Activated CD8-positive, alpha-beta T cell treated with anti-CD3 and anti-CD28 coated beads for 36 hours (primary cell): ENCODE measurements at places on chromosomes 1 and 21. TPM values are rescaled to one million over a fixed set of nuclear protein-coding genes. Genes with fewer than 3 reads are reported as not detected.

- peak; percentile 21 for DNase-seq
These were observed 32.6 kb downstream of the TNFRSF8 start for GRCh38 chr1:12095452-12096263.

DNA sequence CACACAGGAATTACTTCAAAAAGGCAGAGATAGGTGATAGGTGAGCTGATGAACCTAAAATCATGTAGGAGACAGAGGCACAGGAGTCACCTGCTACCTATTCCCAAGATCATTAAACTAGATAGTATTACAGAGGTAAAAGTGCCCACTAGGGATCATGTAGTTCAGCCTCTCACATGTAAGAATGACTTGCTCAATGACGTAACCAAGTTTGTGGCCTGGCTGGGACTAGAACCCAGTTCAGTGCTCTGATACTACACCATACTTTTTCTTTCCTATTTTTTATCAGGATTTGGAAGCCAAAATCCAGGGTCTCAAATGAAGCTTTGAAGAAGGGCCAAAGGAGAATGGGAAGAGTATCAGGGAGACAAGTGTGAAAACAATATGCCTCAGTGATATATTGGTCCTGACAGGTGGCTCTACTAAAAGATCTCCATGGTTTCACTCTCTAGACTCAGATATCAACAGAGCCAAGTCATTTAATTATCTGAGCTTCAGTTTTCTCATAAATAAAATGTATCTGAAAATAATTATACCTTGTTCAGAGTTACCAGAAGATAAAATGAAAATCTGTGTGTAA, 87.3 kb upstream of the SLFNL1 start:
- DNase-seq: no peak

DNA sequence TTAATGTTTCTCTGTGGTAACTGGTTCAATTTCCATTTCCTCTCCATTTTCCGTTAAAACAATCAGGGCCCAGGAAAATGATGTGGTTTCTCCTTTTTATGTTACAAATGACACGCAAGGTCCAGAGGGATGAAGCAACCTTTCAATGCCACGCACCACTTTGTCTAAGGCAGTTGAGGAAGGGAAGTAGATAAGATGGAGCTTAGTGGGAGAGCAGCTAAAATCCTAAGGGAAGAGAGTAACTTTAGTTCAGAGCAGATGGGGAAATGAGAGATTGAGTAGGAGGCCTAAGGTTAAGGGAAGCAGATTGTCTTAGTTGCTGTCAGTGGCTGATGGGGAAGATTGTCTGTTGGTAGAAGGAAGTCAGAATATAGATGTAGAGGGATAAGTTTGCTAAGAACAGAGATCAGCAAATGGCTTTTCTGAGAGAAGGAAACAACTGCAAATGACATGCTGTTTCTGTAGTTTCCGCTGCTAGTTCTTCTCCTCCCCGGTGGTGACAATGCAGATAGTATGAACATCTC, 660 bp downstream of the CD1C start:
- DNase-seq: no peak

DNA sequence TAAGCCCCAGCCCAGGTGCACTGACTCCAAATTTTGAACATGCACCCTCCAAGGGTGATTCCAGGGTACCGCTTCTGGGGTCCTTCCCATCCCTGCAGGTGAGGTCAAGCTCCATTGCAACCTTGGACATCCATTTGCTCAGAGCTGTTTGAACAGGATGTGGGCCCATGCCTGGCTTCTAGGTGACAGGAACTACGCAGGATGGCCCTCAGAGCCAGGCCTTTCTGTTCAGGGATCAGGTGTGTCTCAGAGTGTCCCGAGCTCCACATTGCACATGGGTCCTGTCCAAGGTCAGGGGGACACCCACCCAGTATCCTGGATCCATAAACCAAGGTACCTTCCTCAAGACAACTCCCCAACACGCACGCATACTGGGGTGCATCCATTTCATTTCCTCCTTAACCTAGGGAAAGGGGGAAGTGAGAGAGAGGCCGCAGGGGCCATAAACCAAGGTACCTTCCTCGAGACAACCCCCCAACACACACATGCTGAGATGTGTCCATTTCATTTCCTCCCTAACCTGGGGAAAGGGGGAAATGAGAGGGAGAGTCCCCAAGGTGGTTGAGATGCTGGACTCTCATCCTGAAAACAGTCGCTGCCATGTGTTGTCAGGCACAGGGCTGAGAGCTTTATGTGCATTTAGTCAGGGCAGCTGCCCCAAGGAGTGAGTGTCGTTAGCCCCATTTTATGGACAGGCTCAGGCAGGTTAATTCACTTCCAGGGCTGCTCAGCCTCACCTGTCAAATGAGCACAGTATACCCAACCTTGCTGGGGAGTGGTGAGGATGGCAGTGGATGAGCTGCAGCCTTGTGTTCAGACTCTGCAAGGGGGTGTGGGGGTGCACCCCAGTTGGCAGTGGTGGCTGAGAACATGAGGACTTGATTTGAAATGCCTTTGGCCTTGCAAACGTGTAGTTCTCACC, 2.1 kb downstream of the SLC66A1 start:
- no peak for DNase-seq

DNA sequence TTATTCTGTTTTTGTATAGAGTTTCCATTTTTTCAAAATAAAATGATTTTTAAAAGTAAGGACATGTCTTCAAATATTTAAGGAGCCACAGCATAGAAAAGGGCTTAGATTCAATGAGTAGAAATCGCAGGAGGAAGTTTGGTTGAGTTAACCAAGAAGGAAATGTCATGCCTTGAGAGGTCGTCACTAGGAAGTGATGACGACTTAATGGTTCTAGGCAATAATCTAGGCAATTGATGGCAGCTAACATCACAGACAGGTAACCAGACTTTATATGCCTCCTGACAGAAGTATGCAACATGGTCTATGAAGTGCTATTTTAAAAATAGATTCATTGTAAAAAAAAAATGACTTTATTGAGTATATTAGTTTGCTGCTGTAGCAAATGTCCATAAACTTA, 32.1 kb upstream of the TP53BP2 start:
- no peak for DNase-seq

GRCh38 chr21:29538115-29538514, 239.4 kb downstream of the BACH1 start:
- DNase-seq: no peak

The DSCAM gene
- total RNA-seq: not detected

GRCh38 chr1:236163463-236164153, 21.3 kb downstream of the GPR137B start:
- DNase-seq: no peak

DNA sequence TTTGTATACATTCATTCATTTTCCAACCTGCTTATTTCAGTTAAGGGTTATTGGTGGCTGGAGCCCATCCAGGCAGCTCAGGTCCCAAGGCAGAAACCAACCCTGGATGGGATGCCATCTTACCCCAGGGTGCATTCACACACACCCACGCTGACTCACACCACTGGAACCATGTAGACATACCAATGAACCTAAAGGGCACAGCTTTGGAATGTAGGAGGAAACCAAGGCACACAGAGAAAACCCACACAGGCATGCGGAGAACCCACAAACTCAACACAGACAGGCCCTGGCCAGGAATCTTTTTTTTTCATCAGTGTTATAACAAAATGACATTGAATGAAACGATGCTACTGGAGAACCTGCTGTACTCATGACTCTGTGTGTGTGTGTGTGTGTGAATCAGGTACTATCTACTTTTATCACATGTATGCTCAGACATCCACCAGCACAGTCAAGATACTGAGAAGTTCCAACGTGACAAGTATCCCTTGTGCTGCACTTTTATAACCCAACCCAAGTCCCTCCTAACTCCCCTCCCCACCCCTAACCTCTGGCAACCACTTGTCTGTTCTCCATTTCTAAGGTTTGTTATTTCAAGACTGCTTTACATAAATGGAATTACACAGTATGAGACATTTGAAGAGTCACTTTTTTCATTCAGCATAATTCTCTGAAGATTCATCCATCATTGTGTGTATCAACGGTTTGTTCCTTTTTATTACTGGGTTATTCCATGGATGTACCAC, 286.8 kb upstream of the PLD5 start:
- DNase-seq: no peak

- no peak for DNase-seq
These were observed 22.3 kb downstream of the RRP1B start for GRCh38 chr21:43681650-43682049.

DNA sequence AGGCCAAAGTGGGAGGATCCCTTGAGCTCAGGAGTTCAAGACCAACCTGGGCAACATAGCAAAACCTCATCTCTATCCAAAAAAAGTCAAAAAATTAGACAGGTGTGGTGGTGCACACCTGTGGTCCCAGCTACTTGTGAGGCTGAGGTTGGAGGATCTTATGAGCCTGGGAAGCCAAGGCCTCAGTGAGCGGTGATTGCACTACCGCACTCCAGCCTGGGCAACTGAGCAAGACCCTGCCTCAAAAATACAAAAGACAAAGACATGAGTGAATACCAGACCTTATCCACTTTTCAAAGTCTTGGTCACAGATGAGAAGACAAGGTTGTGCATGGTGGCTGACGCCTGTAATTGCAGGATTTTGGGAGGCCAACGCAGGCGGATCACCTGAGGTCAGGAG, 13.2 kb upstream of the MSTO1 start:
- no peak for DNase-seq

GRCh38 chr1:194045416-194045815, 859.0 kb upstream of the B3GALT2 start:
- no peak for DNase-seq

- no peak for DNase-seq
These were observed 47.0 kb upstream of the SLC2A1 start for GRCh38 chr1:43005460-43006361.

DNA sequence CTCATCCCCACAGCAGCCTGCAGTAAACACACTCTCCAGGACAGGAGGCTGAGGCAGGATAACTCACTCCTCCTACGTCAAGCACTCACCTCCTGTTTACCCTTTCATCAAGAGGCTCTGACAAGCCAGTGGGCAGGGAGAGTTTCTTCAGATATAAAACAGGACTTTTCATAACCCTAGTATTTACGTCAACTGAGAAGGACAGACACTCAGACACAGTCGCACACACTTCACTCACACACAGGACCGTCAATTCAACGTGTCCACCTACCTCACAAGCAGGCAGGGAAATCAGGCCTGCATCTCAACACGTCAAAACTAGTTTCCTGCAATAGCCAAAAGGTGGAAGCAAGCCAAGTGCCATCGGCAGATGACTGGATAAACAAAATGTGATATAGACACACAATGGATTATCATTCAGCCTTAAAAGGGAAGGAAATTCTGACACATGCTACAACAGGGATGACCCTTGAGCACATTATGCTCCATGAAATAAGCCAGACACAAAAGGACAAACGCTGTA, 48.6 kb downstream of the ITPKB start:
- peak; percentile 83 for DNase-seq

DNA sequence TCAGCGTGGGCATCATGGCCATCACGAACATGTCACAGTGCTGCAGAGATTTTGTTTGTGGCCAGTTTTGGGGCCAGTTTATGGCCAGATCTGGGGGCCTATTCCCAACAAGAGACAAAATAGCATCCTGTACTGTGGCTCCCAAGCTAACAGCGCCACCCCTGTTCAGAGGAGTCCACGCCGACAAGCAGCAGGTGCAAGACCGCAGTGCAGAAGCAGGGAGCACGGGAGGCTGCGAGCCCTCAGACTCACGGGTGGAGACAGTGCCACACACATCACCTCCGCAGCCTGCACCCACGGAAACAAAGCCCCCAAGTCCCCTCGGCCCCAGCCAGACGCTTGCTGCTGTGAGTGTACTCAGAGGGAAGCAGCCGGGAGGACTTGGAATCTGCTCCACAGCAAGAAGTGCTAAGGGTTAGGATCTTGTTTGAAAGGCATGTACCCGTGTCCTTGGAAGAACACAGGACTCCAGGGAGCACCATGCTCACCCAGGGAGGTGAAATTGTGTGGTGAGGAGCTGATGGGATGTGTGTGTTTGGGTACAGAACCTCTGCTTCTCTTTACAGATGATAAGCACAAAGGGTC, 7.1 kb downstream of the TCP10L start:
- DNase-seq: peak; percentile 59

DNA sequence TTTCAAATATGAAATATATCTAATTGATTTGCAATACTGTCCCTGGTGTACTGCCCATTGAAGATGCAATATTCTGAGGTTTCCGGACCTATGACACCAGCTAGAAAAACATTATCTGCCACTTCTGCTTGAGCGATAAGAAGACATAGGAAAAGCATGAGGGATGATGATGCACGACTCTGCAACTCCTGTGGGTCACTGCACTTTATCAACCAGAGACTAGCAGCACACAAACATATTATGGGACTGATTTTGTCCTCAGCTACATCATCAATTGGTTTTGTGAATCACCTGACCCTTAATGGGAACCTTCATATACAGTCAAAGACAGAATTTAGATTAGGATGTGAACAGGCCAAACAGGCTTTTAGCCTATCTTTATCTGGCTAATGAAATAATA, 13.8 kb upstream of the KCNA3 start:
- DNase-seq: no peak

GRCh38 chr1:1406101-1406820, 832 bp downstream of the MRPL20 start:
- DNase-seq: peak; percentile 35

DNA sequence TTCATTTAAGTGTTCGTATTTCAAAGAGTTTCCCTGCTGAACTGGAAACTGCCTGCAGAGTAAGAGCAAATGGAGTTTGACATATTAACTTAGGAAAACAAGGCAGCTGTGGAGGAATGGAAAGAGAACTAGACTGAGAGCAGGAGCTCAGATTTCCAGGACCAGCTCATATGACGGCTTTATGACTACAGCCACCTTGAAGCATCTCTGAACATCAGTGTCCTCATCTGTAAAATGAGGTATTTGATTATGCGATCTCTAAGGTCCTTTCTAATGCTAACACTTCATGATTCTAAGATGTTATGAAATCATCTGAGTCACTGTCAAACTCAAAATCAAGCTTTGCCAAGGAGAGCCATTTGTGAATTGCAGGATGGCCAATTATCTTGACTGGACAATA, 112.3 kb downstream of the PRRX1 start:
- DNase-seq: no peak

The AKNAD1 gene
- total RNA-seq: not detected

DNA sequence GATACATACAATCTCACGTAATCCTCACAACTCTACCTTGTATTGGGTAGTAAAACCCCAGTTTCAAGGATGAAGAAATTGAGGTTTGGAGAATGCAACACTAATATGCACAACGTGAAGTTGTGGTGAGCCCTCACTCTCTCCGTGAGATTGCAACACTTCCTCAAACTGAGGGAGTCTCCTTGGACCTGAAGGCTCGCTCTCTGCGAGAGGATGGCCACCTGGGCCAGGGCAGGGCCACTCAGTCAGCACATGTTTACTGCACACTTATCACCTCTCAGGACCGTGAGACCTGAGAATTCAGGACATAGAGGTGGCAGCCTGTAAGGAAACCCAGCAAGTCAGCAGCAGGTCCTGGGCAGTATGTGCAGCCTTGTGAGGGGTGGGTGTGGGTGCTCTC, 8.7 kb downstream of the SH3BP5L start:
- DNase-seq: no peak
